ENCODE measurements at places on chromosomes 6 and 20. TPM values are rescaled to one million over a fixed set of nuclear protein-coding genes. Genes with fewer than 3 reads are reported as not detected.
A peak's percentile ranks its signal among the peaks of the same experiment; 100 is the strongest.

The HLA-DMB gene
- total RNA-seq = 85.7 TPM

The NFATC2 gene
- 7.7 TPM for total RNA-seq

The RAET1L gene
- total RNA-seq = not detected

The MEP1A gene
- total RNA-seq = not detected

The SSTR4 gene
- total RNA-seq = not detected

The BACH2 gene
- 1.3 TPM for total RNA-seq

DNA sequence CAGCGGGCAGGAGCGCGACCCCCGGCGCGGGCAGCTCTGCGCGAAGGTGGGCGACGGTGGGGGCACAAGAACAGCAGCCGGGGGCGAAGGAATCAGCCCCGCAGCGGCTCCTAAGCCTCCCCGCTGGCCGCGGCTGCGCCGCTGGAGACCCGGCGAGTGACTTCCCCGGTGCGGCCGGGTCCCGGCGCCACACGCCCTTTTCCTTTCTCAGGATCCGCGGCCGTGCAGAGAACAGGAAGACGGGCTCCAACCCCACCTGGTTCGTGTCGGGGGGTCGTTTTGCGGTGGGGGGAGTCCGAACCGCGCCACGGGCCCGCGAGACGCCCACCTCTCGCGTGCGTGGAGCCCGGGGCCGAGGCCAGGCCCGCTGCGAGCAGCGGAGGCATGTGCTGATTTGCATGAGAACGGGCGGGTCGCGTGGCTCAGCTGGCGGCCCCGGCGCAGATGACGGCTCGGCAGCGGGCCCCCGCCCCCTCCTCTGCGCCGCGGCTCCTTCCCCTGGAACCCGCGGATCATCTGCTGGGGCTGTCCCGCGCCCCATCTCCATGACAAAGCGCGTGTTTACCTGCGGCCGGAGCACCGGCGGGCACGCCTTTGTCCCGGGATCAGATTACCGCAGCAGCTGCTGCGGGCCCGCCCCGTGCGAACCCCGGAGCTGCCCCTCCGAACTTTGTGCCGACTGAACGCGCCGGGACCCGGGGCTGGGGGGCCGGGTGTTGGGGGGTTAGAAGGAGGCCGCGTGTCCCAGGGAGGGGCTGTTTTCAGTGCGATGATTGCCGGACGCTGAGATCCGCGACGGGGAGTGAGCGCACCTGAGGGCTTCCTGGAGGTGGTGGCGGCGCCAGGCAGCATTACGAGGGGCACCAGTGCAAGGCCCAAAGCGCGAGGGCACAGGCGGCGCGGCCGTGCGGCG lies 4.9 kb upstream of the DLL1 start:
- H3K4me1 ChIP-seq = peaks cover 36% of the 10 kb centered on the region
- DNase-seq = no peak

DNA sequence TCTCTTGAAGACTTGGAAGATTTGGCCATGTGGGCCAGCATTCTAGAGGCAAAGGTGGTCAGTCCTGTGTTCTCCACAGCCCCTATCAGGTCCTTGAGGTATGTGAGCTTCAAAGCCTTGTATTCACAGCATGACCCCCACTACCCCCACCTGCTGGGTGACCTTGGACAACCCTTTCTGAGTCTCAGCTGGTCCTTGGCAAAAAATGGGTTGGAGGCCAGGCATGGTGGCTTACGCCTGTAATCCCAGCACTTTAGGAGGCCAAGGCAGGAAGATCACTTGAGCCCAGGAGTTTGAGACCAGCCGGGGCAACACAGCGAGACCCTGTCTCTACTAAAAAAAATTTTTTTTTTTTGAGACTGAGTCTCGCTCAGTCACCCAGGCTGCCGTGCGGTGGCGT lies 42.6 kb downstream of the UBE2V1 start:
- H3K27me3 ChIP-seq = no peaks in the 10 kb centered on the region
- peaks cover 6% of the 10 kb centered on the region for H3K4me1 ChIP-seq
- DNase-seq = no peak
- no peak overlapping the region for H3K27ac ChIP-seq
- H3K36me3 ChIP-seq = no peaks in the 10 kb centered on the region

DNA sequence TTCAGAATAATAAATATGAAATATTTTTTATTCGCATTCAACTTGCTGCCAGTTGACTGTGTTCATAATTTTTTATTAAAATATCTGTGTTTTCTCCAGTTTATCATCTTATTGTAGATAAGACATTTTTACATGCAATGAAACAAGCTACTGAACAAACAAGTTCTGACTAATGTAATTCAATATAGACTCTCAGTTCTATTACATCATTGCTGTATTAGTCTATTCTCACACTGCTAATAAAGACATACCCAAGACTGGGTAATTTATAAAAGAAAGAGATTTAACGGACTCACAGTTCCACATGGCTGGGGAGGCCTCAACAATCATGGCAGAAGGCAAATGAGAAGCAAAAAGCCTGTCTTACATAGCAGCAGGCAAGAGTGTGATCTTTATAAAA lies 1357.7 kb upstream of the CITED2 start:
- H3K36me3 ChIP-seq = no peaks in the 10 kb centered on the region
- no peak for DNase-seq
- peaks cover 5% of the 10 kb centered on the region for H3K4me1 ChIP-seq
- H3K4me3 ChIP-seq = no peak overlapping the region
- no peaks in the 10 kb centered on the region for H3K27me3 ChIP-seq
- no peak overlapping the region for H3K27ac ChIP-seq

GRCh38 chr20:35909176-35909575 lies 45.1 kb downstream of the SCAND1 start:
- H3K36me3 ChIP-seq = no peaks in the 10 kb centered on the region
- DNase-seq = no peak
- H3K27me3 ChIP-seq = no peaks in the 10 kb centered on the region
- H3K4me3 ChIP-seq = no peak overlapping the region
- H3K4me1 ChIP-seq = no peaks in the 10 kb centered on the region
- H3K27ac ChIP-seq = no peak overlapping the region

DNA sequence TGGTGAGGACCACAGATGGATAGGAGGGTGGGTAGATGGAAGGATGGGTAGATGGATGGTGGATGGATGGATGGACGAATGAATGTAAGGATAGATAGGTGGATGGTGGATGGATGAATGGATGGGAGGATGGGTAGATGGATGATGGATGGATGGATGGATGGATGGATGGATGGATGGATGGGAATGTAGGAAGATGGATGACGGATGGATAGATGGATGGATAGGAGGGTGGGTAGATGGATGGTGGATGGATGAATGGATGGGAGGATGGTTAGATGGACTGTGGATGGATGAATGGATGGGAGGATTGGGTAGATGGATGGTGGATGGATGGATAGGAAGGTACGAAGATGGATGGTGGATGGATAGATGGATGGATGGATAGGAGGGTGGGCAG lies 51.1 kb downstream of the BPIFB1 start:
- H3K4me1 ChIP-seq = no peaks in the 10 kb centered on the region
- H3K4me3 ChIP-seq = no peak overlapping the region
- no peaks in the 10 kb centered on the region for H3K27me3 ChIP-seq
- H3K36me3 ChIP-seq = no peaks in the 10 kb centered on the region

DNA sequence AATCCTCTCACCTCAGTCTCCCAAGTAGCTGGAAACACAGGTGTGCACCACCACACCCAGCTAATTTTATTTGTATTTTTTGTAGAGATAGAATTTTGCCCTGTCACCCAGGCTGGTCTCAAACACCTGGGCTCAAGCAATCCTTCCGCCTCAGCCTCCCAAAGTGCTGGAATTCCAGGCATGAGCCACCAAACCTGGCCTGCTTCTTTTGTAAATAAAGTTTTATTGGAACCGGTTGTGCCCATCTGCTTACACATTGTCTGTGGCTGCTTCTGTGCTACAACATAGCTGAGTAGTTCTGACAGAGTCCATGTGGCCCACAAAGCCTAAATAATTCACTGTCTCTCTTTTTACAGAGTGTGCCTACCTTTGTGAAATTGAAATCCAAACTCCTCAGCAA lies 109.7 kb upstream of the NRSN1 start:
- DNase-seq = no peak
- no peak overlapping the region for H3K4me3 ChIP-seq
- no peaks in the 10 kb centered on the region for H3K4me1 ChIP-seq
- no peak overlapping the region for H3K27ac ChIP-seq
- H3K27me3 ChIP-seq = no peaks in the 10 kb centered on the region
- no peaks in the 10 kb centered on the region for H3K36me3 ChIP-seq

GRCh38 chr6:157755746-157756411 lies 67.2 kb upstream of the SNX9 start:
- H3K4me3 ChIP-seq = no peak overlapping the region
- no peak overlapping the region for H3K27ac ChIP-seq
- DNase-seq = no peak
- H3K4me1 ChIP-seq = peaks cover 4% of the 10 kb centered on the region

- no peaks in the 10 kb centered on the region for H3K4me1 ChIP-seq
- no peaks in the 10 kb centered on the region for H3K36me3 ChIP-seq
- DNase-seq = no peak
- no peak overlapping the region for H3K4me3 ChIP-seq
- H3K27me3 ChIP-seq = no peaks in the 10 kb centered on the region
- H3K27ac ChIP-seq = no peak overlapping the region
Observed at GRCh38 chr6:9983168-9983567, 431.7 kb downstream of the TFAP2A start.

- DNase-seq = peak; percentile 79
- no peak overlapping the region for H3K4me3 ChIP-seq
- H3K27ac ChIP-seq = no peak overlapping the region
- H3K27me3 ChIP-seq = no peaks in the 10 kb centered on the region
- no peaks in the 10 kb centered on the region for H3K4me1 ChIP-seq
- no peaks in the 10 kb centered on the region for H3K36me3 ChIP-seq
Observed at GRCh38 chr20:9616833-9617461, 102.6 kb downstream of the LAMP5 start.

- DNase-seq = no peak
- H3K4me1 ChIP-seq = peaks cover 25% of the 10 kb centered on the region
- no peaks in the 10 kb centered on the region for H3K36me3 ChIP-seq
- no peaks in the 10 kb centered on the region for H3K27me3 ChIP-seq
- H3K4me3 ChIP-seq = no peak overlapping the region
Observed at GRCh38 chr20:41224281-41224680, 86.9 kb downstream of the PLCG1 start.

GRCh38 chr6:157029980-157030690 lies 253.0 kb downstream of the ARID1B start:
- peak overlapping the region; percentile 62 for H3K27ac ChIP-seq
- H3K27me3 ChIP-seq = no peaks in the 10 kb centered on the region
- no peaks in the 10 kb centered on the region for H3K36me3 ChIP-seq
- no peak for DNase-seq
- no peak overlapping the region for H3K4me3 ChIP-seq

- H3K4me1 ChIP-seq = no peaks in the 10 kb centered on the region
- DNase-seq = no peak
- H3K36me3 ChIP-seq = no peaks in the 10 kb centered on the region
- H3K27me3 ChIP-seq = no peaks in the 10 kb centered on the region
Observed at GRCh38 chr6:54503144-54503543, 194.9 kb downstream of the TINAG start.

All from adrenal gland (tissue), 19 donors.